Smooth muscle cell of bladder (primary cell): ENCODE measurements at places on chromosomes 11 and 22. TPM values are rescaled to one million over a fixed set of nuclear protein-coding genes. Genes with fewer than 3 reads are reported as not detected.

AQP11 gene
- 2.8 and 6.0 TPM in 2 replicates for total RNA-seq

OR8G1 gene
- total RNA-seq, result not detected in 2 replicates

OR8B3 gene
- not detected in 2 replicates for total RNA-seq

CYTH4 gene
- 0.09 and 0.43 TPM in 2 replicates for total RNA-seq

POU2AF1 gene
- not detected in 2 replicates for total RNA-seq

CARD18 gene
- total RNA-seq, result not detected in 2 replicates

TP53I11 gene
- total RNA-seq, result 11.5 and 13.0 TPM in 2 replicates

OR2AG2 gene
- total RNA-seq, result under 0.01 TPM in 2 replicates

OR5P2 gene
- not detected in 2 replicates for total RNA-seq
